ENCODE measurements at places on chromosomes 13 and 19.

DNA sequence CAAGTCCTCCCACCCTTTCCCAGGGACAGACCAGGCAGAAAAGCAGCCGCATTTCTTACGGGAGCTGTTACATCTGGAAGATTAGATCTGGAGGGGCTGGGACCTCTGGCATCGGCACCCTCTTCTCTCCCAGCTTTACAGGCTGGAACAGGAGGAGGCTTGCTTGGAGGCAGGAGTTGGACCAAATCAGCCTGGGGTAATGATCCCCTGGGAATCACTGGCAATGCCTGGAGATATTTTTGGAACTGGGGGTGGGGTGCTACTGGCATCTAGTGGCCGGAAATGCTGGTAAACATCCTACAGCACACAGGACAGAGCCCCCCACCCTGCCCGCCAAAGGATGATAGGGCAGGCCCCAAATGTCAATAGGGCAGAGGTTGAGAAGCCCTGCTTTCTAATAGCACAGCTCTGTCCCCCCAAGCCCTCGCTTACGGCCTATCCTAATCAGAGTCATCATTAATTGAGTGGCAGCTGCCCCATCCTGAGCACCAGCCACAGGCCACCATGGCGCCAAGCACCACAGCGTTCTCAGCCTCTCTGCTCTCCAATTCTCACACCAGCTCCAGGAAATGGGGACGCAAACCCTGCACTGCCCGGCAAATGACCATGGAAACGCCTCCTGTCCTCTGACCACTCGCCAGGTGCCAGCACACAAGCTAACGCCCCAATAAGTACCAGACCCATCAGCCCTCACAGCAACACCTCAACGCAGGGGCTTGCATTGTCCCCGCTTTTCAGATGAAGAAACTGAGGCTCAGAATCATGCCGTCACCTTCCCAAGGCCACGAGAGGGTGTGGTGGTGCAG is 20.6 kb downstream of the LRRC4B start:
- DNase-seq: no peak

GRCh38 chr19:49437231-49437630 is 4.1 kb downstream of the SLC17A7 start:
- no peak for DNase-seq

GRCh38 chr13:60957816-60958215 is 457.8 kb downstream of the PCDH20 start:
- DNase-seq: no peak

DNA sequence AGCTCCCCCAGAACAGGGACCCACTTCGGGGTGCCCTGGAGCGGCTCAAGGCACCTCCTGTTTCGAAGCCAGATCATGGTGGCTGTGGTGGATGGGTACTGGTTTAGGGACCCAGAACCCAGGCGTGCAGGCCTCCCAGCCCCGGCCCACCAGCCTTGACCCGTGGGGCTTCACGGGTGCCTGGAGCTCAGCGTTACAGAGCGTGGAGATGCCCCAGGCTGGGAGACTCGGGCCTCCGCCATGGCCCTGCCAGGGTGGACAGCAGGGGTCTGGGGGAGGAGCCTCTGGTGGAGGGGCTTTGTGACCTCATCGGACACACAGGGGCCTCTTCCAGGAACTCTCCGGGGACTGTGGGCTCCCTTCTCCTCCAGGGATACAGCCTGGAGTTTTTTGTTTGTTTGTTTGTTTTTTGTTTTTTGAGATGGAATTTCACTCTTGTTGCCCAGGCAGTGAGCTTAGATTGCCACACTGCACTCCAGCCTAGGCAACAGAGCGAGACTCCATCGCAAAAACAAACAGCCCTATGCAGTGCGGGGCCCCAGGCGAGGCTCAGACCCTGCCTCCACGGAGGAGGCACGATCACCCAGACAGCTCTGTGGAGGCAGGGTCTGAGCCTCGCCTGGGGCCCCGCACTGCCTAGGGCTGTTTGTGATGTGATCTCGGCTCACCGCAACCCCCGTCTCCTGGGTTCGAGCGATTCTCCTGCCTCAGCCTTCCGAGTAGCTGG is at the start of gene GARIN5B:
Gene GARIN5B (minus strand): TSS at position 271 of the 727 bp plus-strand sequence. CDS start 194 bp downstream, at position 77.
- DNase-seq: no peak

DNA sequence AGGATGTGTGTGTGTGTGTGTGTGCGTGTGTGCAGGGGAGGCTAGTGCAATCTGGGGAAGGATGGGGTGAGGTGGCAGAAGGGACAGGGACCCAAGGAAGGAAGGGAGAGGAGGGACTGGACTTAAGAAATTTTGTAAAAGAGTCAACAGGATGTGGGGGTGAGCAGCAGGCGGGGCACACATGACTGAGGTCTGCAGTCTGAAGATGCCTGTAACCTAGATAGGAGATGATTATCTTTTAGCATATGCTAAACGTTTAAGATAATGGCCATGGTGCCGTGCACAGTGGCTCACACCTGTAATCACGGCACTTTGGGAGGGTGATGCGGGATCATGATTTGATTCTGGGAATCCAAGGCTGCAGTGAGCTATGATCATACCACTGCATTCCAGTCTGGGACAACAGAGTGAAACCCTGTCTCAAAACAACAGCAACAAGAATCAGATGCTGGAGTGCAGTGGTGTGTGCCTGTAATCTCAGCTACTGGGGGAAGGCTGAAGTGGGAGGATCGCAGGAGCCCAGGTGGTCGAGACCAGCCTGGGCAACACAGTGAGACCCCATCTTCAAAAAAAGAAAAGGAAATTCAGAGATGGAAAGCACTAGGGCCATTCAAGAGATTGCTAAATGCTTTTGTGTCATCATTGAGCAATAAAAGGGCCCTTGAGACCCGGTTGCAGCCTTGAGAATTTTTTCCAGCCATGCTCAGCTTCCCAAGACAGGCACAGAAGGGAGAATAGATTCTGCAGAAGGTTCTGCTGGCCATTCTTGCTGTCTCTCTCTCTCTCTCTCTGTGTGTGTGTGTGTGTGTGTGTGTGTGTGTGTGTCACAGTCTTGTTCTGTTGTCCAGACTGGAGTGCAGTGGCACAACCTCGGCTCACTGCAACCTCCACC is 3.8 kb upstream of the ZNF414 start:
- no peak for DNase-seq

- no peak for DNase-seq
Measured at GRCh38 chr19:41895745-41896580, 13.0 kb downstream of the ARHGEF1 start.

GRCh38 chr13:48852911-48853727 is 122.6 kb upstream of the FNDC3A start:
- DNase-seq: no peak

GRCh38 chr13:22880741-22881720 is 299.7 kb upstream of the SGCG start:
- DNase-seq: no peak

DNA sequence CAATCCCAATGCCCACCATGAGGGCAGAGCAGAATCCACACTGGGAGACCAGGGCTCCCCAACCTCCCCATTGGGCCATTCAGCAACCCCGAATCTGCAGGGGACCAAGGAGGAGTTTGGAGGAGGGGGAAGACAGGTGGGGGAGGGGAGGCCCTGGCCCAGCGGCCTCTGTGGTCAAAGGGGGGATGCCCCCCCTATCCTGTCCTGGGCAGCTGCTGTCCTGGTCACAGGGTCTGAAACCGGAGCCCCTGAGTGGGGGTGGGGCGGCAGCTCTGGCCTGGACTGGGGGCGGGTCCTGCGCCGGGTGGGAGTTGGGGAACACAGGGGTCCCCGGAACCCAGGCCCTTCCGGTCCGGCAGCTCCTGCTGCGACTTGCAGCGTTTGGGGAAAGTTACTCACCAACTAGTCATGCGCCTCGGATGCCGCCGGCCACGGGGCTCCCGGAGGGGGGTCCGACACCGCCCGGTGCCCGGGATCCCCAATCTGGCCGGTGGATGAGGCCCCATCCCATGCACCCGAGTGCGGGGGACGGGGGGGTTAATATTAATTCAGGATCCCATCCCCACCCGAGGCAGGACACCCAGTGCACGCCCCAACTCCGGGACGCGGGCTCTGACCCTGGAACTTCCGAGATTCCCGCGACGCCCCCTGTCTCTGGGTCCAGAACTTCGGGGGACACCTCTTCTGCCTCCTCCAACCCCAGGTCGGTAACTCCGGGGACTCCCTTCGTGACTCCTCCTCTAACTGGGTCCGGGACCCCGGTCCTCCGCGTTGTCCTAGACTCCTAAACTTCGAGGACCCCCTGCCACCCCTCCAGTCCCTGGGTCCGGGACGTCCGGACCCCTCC is 872 bp downstream of the HOMER3 start:
- DNase-seq: no peak

- no peak for DNase-seq
Measured at GRCh38 chr13:48749144-48749543, 95.4 kb downstream of the CYSLTR2 start.

GRCh38 chr19:50158577-50158976 is 4.5 kb downstream of the IZUMO2 start:
- no peak for DNase-seq

GRCh38 chr19:17171874-17172273 is 43.3 kb upstream of the USE1 start:
- no peak for DNase-seq

GRCh38 chr19:51594774-51595109 is 23.7 kb downstream of the ZNF175 start:
- no peak for DNase-seq
